Ammon's horn (tissue), 1 donor: ENCODE measurements at places on chromosomes 11 and 22.
A peak's percentile ranks its signal among the peaks of the same experiment; 100 is the strongest.

DNA sequence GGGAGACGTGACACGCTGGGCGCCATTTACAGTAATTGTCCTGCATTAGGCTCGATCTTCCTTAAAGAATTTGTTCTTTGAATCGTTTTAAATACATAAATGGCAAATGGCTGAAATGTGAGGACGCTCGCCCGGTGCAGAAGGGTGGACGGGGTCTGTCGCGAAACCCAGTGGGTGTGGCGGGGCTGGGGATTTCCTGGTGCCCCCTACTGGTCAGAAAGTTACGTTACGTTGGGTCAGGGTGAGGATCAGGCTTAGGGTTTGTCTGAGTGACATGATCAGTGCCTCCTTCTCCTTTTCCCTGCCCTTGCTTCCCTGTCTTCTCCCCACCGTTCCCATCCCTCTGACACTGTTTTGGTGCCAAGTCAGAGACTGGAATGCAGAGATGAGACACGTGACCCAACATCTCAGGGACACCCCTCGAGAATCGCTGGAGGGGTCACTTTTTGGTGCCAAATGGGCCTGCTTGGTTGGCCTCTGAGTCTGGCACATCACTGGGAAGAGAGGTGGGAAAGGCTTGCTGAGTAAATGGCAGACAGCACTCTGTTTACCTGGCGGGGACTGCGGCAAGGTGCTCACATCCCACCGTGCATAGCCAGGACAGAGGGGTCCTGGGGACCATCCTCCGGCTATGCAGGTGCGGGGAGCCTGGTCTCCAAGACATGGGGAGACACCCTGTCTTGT lies 1107.6 kb downstream of the BRD1 start:
- no peak for DNase-seq

GRCh38 chr11:66509131-66509561 lies 1.3 kb upstream of the BBS1 start:
- no peak for DNase-seq

- DNase-seq, result no peak
These were observed 255.1 kb downstream of the TTC28 start for GRCh38 chr22:28424427-28425080.

DNA sequence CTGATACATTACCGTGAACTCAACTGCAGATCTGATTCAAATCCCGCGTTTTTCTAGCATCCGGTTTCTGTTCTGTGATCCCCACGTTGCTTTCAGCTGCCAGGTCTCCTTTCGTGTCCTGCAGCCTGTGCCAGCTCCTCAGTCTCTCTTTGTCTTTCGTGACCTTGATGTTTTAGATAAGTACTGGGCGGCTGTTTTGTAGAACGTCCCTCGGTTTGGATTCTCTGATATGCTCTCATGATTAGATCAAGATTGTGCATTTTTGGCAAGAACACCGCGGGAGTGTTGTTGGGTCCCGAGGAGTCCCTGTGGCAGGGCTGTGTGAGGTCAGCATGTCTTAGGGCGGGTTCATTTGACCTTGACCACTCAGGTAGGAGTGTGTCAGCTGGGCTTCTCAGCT lies 38.6 kb downstream of the KCNQ1 start:
- no peak for DNase-seq

DNA sequence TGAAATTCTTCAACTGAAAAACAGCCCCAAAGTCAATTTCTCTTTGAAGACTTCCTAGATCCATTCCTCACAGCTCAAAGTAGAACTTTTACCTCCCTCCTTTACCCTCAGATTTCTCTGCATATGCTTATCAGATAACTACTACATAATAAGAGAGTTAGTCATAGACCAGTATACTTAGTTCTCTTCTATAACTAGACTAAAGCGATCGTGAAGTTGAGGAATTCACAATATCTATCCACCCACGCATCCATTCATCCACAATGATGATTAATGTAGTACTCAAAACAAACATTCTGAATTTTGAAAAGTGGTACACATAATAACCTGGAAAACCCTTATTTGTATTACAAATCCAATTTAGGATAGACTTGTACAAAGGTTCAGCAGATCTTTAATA lies 800.9 kb upstream of the TENM4 start:
- no peak for DNase-seq

DNA sequence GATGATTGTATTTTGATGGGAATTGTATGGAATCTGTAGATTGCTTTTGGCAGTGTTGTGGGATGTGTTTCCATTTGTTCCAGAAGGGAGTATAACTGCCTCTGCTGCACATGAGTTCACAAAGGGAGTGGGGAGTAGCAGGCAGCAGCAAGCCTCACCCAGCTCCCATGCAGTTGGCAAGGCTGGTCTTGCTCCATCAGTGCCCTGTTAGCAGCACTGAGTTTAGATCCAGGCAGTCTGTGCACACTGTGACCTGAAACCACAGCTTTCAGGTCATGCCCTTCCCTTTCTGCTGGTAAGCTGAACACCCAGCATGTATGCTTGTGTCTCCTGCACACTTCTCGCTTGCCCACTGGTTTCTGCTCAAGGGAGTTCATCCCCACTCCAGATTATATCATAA lies 3.7 kb upstream of the NUCB2 start:
- DNase-seq, result no peak

GRCh38 chr22:34015642-34016041 lies 95.4 kb upstream of the LARGE1 start:
- no peak for DNase-seq

- no peak for DNase-seq
These were observed 247.1 kb downstream of the TBC1D22A start for GRCh38 chr22:47009304-47010101.

- DNase-seq, result no peak
These were observed 51.3 kb upstream of the SUSD2 start for GRCh38 chr22:24129980-24130379.

DNA sequence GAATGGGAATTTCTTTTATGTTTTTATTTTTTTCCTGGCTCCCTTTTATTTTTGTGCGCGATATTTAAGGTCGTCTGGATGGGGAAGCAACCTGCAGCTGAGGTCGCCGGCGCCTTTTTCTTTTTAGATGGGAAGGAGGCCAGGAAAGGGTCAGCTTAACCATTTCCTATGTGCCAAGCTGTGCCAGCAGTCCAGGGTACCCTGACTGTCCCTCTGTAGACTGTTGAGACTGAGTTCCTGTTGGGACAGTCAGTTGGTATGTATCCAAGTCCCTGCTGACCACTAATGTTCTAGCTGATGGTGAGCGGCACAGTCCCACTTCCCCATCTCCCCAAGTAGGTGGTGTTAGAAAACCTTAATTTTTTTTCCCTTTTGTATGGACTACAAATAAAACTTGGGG lies 10.5 kb downstream of the RBM14 start:
- peak; percentile 72 for DNase-seq

GRCh38 chr11:77619576-77620198 lies 17.9 kb downstream of the CLNS1A start:
- peak; percentile 43 for DNase-seq

DNA sequence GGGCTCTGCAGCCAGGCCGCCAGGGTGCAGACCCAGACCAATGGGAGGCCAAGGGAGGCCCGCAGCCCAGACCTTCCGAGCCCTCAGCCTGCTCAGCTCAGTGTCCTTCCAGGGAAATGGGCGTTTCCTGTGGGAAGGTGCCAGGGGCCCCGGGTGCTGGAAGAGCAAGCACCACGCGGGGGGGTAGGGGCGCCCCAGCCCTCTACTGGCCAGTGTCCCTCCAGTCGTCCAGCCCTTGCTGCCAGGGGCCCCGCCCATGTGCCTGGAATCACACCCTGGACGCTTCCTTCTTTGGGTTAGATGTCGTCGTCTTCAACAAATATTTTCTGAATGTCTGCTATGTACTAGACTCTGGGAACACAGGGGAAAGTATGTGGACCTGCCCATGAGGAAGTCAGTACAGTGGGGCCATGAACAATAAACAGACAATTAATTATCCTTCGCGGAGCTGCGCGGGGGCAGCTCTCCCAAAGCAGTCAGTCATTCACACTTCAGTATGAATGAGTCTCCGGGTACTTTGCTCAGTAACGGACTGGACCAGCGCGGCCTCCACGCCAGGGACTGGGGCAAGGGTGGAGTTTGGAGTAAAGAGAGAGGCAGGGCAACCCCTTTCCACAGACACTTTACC lies 60.2 kb downstream of the CDKN1C start:
- no peak for DNase-seq
